ENCODE measurements at places on chromosomes 3 and 15. TPM values are rescaled to one million over a fixed set of nuclear protein-coding genes. Genes with fewer than 3 reads are reported as not detected.

The C2CD4B gene
- total RNA-seq = 2.7 TPM

The ATP13A5 gene
- total RNA-seq = 0.05 TPM

DNA sequence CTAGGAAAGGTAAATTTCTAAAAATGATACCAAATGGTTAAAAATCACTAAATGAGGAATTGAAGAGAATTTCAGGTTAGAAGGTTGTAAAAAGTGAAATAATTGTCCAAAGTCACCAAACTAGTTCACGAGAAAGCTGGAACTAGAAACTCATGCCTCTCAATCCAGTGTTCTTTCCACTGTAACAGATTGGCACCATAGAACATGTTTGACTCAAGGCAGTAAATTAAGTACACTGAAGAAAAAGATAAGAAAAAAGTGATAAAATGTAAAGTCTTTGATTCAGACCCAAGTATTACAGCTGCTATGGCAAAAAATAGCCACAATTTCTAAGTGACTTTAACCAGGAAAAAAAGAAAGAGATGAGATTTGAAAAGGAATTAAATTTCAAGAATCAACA, 26.5 kb downstream of the ZBTB20 start:
- no peak for DNase-seq
- no peak overlapping the region for H3K4me3 ChIP-seq
- H3K4me1 ChIP-seq = no peaks in the 10 kb centered on the region
- no peak overlapping the region for H3K27ac ChIP-seq
- no peaks in the 10 kb centered on the region for H3K27me3 ChIP-seq

DNA sequence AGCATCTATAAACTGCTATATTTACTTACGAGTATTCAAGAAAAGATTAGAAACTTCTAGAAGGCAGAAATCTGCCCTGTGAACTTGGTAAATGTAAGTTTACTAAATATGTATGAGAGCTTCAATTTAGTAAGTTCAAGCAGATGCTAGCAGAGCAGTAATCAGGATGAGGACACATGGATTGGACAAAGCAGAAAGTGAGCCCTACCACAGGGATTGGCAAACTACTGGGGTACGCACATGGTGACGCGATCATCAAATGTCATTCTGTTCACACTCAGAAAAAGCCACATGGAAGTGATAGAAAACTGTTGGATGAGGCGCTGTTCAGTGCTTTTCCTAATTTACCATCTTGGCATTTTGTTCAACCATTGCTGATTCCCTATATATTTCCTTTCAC, 360.2 kb upstream of the ZNF385D start:
- H3K36me3 ChIP-seq = no peaks in the 10 kb centered on the region

GRCh38 chr3:28575746-28576613, 227.4 kb upstream of the AZI2 start:
- no peaks in the 10 kb centered on the region for H3K4me1 ChIP-seq
- H3K4me3 ChIP-seq = peak overlapping the region; percentile 8
- H3K36me3 ChIP-seq = no peaks in the 10 kb centered on the region

GRCh38 chr3:64627471-64628321, 60.1 kb downstream of the ADAMTS9 start:
- no peaks in the 10 kb centered on the region for H3K27me3 ChIP-seq
- no peaks in the 10 kb centered on the region for H3K36me3 ChIP-seq
- DNase-seq = no peak
- H3K4me3 ChIP-seq = no peak overlapping the region

DNA sequence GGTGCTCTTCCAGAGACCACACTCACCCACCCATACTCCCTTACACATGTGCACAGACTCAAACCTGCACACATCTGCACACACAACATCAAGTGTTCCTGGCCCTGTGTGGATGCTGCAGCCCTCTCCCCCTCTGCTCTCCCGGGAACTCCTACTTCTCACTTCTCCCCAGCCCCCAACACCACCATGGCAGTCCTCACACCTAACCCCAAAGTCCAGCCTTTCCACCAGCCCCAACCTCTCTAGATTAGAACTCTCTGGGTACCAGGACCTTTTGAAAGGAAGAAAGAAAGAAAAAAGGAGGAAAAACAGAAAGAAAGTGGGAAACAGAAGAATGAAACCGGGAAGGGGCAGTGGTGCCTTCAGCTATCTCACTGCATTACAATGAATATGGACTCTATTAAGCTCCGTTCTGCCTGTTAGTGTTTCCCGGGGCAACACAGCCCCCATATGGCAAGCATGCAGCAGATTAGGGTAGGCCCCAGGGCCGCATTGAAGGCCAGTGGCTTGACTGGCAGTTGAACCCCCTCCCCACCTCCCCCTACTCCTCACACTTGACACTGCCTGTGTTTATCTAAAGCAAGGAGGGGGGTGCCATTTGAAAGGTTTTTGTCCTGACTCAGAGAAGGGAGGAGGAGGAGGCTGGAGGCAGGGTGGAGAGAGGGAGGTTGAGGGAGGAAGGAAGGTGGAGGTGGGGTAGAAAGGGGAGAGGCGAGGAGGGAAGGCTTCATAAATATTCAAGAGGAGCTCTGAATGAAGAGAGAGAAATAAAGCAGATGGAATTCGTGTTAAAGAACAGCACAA, 30.1 kb downstream of the BOC start:
- DNase-seq = no peak
- H3K27me3 ChIP-seq = no peaks in the 10 kb centered on the region
- peaks cover 9% of the 10 kb centered on the region for H3K4me1 ChIP-seq

GRCh38 chr3:44098656-44099415, 142.8 kb upstream of the TOPAZ1 start:
- H3K4me1 ChIP-seq = no peaks in the 10 kb centered on the region
- no peak overlapping the region for H3K4me3 ChIP-seq
- no peaks in the 10 kb centered on the region for H3K36me3 ChIP-seq

GRCh38 chr3:107943786-107944523, 146.9 kb downstream of the CD47 start:
- H3K4me1 ChIP-seq = no peaks in the 10 kb centered on the region
- H3K4me3 ChIP-seq = no peak overlapping the region
- H3K36me3 ChIP-seq = no peaks in the 10 kb centered on the region
- no peaks in the 10 kb centered on the region for H3K27me3 ChIP-seq
- DNase-seq = no peak
- no peak overlapping the region for H3K27ac ChIP-seq

DNA sequence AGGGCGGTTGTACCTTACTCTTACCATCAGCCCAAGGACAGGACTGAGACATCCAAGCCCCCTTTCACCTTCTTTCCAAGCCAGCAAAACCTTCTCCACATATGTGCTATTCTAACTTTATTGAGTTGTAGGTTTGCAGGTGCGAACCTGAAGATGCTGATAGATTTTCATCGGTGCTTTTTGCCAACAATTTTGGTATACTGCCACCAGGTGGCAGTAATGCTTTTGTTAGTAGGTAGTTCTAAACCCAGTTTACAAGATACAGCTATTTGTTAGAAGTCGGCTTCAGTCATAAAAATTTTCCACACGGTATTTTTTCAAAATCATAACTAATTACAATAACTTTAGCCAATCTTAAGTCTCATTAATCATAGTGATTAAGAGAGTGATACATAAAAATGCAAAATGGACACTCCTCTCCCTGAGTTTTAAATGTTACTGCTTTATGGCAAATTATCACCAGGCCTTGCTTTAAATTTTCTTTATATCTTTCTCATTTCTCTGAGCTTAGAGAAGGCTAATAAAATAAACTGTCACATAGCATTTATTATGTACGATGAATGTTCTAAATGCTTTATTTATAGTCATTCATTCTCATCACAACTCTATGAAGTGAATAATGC, 636 bp downstream of the TBC1D21 start:
- DNase-seq = peak; percentile 73
- H3K4me1 ChIP-seq = peaks cover 6% of the 10 kb centered on the region
- no peaks in the 10 kb centered on the region for H3K36me3 ChIP-seq
- peaks cover 7% of the 10 kb centered on the region for H3K27me3 ChIP-seq

GRCh38 chr3:81985996-81986723, 224.7 kb upstream of the GBE1 start:
- H3K27ac ChIP-seq = no peak overlapping the region
- no peaks in the 10 kb centered on the region for H3K4me1 ChIP-seq
- no peak for DNase-seq
- no peaks in the 10 kb centered on the region for H3K27me3 ChIP-seq

- H3K4me1 ChIP-seq = no peaks in the 10 kb centered on the region
- H3K36me3 ChIP-seq = no peaks in the 10 kb centered on the region
- H3K27ac ChIP-seq = no peak overlapping the region
Observed at GRCh38 chr15:85778107-85778776, 16.5 kb downstream of the KLHL25 start.

Measured in thymus (tissue), 14 donors.